ENCODE measurements at places on chromosomes 11 and 22.

DNA sequence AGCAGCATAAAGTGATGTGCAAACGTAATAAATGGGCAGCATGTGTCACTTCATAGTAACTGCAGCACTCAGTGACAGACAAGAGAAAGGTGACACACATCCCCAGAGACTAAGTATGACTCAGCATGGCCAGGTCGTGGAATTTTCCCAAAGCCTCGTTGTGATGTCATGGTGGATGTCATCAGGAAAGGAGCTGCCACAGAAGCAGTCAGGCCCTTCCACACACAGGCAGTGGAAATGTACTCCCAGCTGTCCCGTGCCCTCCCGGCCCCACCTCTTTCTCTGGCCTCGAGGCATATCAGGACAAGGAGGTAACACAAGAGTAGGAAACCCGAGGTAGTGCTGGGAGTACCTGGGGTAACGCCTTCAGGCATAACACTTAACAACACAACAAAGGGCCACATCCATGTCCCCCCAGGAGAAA, 8.1 kb downstream of the PC start:
- no peak for DNase-seq

GRCh38 chr11:76194872-76195668, 11.2 kb downstream of the WNT11 start:
- DNase-seq, result no peak

DNA sequence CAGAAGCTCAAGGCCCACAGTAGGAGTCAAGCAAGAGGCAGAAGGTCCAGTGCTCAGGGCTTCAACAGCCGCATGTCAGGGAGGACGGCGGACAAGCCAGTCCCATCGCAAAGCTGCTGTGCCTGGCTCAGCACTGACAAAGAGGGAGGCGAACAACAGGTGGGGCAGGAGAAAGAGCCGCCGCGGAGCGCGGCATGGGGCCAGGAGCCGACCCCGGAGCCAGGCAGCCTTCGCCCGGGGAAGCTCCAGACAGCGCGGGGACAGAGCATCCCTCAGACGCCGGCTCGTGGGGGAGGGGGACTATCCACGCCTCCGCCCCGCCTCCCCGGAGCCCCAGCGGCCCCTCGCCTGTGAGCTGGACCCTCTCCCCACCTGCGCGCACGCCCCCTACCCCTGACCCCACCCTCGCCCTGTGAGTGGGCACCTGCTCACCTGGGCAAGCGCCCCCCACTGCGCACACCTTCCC, 369 bp downstream of the DHCR7 start:
- DNase-seq, result peak; percentile 59

- DNase-seq, result no peak
These were observed 8.8 kb upstream of the BMAL1 start for GRCh38 chr11:13268791-13269190.

GRCh38 chr22:19974268-19974861, 32.7 kb upstream of the TXNRD2 start:
- DNase-seq, result peak; percentile 88

- DNase-seq, result no peak
These were observed 4.5 kb downstream of the FAM83F start for GRCh38 chr22:39999144-39999757.

DNA sequence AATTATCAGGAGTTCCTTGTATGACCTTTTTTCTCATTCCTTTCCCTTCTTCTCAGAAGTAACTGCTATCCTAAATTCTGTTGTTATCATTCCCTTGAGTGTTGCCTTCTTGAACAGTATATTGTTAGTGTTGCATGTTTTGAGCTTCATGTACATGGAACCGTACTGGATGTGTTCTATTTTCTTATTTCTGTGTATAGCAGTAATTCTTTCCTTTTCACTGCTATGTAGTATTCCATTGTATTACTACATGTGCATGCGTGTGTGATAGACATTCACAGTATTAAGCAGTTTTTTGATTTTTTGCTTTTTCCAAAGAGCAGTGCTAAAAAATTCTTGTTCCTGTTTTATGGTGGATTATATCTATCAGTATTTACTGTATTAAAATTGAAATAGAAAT, 90.3 kb upstream of the RAB1B start:
- DNase-seq, result no peak

DNA sequence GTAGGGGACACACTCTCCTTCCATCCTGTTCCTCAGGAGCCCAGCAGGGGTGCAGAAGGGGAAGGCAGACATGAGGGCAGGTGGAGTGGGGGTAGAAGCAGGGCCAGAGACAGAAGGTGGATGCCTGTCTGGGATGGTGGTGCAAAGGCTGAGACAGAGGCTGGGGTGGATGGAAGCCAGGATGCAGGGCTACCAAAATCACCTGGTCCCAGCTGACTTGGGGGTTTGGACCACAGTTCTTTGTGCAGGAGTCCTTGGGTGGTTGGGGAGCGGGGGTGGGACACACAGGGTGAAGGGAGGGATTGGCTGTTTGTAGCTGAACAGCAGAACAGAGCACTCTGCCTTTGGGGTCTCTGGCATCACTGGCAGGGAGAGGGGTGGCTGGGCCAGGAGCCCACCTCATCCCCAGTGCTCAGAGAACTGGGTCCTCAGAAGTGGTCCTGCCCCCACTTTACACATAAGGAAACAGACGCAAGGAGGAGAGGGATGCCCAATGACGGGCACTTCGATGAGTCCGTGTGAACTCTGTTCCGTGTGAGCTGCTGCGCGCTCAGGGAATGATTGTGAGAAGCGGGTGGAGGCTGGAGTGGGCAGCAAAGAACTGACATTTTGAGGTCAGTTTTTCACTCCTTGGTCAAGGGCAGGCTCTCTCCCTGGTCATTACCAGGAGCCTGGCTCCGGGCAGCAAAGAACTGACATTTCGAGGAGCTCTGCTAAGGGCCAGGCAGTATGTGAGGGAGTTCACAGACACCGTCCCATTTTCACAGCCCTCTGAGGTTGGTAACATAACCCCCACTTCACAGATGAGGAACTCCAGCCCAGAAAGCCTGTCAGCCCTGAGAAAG, 1.9 kb downstream of the TAGLN start:
- DNase-seq, result no peak

- no peak for DNase-seq
These were observed 41.5 kb upstream of the MS4A8 start for GRCh38 chr11:60657888-60658287.

DNA sequence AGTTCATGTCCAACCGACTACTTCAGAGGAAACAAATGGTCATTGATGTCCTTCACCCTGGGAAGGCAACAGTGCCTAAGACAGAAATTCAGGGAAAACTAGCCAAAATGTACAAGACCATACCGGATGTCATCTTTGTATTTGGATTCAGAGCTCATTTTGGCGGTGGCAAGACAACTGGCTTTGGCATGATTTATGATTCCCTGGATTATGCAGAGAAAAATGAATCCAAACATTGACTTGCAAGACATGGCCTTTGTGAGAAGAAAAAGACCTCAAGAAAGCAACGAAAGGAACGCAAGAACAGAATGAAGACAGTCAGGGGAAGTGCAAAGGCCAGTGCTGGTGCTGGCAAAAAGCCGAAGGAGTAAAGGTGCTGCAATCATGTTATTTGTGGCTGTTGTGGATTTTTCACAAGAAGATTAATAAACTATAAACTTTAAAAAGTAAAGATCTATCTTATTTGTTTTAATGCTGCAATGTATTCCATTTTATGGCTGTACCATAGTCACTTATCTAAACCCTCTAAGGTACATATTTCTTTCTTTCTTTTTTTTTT, 20.1 kb upstream of the HIPK3 start:
- DNase-seq, result no peak

Data from GM13977 (cell line).